ENCODE measurements at places on chromosomes 16 and 17. TPM values are rescaled to one million over a fixed set of nuclear protein-coding genes. Genes with fewer than 3 reads are reported as not detected.

DNA sequence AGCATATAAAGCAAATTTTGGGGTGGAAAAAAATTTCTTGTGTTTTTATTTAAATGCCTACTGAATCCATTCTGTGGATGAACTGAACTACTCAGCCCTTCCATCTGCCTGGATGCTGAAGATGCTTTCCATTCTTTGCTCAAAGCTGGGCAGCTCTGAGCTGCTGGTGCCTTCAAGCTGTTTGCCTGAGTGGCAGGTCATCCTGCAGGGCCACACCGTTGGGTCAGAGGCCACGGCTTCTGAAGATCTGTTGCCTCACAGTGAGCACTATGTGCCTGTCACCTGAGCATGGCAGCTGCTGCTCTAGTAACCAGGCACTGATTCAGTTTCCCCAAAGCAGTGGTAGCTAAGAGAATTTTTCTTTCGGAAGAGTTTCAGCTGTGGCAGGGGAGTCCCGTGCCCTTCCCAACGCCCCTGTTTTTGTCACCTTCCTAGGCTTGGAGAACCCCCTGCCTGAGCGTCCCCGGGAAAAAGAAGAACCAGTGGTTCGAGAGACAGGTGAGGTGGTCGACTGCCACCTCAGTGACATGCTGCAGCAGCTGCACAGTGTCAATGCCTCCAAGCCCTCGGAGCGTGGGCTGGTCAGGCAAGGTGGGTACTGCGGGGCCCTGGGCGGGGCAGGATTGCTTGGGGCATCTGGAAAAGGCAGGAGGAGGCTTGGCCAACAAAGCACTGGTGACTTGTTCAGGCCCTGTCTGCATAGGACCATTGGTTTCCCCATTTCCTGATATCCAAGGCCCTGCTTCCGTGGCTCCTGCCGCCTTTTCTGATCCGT, 8.5 kb downstream of the PLK1 start:
- no peak for DNase-seq

GRCh38 chr17:10166176-10166935, 32.0 kb downstream of the GAS7 start:
- DNase-seq: no peak

DNA sequence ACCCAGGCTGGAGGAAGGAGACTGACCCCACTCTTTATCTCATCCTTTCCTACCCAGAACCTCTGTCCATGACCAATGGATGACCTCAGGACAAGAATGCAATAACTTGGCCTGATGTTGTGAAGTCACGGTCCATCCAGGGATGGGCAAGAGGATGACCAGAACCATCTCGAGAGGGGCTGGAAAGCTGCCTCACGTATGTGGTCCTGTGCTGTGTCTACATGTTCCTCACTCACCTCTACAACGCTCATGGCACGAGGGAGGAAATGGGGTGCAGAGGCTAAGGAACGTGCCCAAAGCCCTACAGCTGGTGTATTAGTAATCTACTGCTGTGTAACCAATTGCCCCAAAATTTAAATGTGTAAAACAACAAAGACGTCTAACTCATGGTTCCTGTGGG, 7.3 kb upstream of the KCTD5 start:
- no peak for DNase-seq

Gene CD2BP2
- polyA plus RNA-seq: 50.3 TPM

- DNase-seq: no peak
Observed at GRCh38 chr16:17370223-17370707, 100.5 kb downstream of the XYLT1 start.

Gene NOS2
- polyA plus RNA-seq: not detected

- no peak for DNase-seq
Observed at GRCh38 chr17:42760652-42761581, at the start of gene RAMP2. TSS of gene RAMP2 (plus strand) at chr17:42761227. CDS start at chr17:42761262, 35 bp downstream.

GRCh38 chr17:64571746-64572145, 65.0 kb downstream of the CEP95 start:
- DNase-seq: no peak

DNA sequence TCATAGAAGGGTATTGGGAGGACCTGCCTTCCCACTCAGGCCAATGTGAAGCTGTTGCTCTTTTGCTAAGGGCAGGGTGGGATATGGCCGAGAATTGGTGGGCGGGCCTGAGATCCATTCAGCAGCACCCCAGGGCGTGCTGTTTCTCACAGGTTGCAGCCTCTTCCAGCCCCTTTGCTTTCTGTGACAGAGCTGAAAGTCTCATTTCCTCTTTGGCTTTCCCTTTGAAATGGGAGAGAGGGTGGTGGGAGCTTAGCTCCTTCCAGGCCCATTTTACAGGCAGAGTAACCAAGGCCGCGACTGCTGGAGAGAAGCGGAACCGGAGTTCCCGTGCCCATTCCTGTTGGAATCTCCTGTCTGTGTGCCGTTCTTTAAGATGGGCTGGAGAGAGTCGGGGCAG, 183.0 kb downstream of the RAB11FIP4 start:
- DNase-seq: no peak

- DNase-seq: no peak
Observed at GRCh38 chr16:81316176-81316496, 1.4 kb downstream of the GAN start.

GRCh38 chr17:82241183-82241925, 12.5 kb downstream of the SLC16A3 start:
- no peak for DNase-seq

DNA sequence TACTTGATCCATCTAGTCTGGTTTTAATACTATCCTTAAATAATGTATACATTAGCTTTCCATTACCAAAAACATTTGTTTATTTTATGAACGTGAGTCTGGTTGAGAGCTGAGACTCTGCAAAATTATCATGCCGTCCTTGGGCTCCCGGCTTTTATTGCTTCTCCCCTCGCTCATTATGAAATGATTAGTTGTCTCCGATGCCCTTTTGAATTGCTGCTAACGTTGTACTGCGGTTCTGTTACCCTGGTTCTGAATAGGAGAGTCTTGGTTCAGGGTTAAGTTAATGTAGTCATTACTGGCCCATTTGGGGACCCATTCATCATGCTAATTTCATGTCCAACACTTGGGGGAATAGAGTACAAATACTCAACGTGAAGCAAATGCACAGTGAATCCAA, 12.8 kb downstream of the XYLT1 start:
- DNase-seq: no peak

Gene CLEC3A
- polyA plus RNA-seq: not detected

DNA sequence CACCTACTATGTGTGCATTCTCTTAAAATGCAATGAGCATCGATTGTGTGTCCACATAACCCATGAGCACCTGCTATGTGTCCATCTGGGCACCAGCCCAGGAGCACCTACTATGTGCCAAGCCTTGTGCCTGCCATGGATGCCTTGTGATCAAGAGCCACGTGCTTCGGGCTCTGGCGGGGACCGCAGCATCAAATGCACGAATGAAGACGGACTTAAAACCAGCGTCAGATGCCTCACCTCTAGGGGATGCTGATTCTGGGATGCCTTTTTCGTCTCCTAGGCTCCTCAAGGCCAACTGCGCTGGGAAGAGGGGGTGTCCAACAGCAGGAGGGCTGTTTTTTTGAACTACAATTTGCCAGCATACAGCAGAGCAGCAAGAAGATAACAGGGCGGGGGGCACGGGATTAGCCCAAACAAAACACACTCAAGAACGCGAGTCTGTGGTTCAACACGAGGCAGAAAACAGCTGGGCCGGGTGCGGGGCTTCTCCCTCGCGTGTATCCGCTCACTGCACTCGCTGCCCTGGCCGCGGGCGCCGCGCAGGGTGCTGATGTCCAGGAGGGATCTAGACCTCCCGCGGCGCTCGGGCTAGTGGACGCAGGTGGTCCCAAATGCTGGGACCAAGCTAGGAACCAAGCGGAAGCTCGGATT, 1.2 kb upstream of the GLIS2 start:
- no peak for DNase-seq

DNA sequence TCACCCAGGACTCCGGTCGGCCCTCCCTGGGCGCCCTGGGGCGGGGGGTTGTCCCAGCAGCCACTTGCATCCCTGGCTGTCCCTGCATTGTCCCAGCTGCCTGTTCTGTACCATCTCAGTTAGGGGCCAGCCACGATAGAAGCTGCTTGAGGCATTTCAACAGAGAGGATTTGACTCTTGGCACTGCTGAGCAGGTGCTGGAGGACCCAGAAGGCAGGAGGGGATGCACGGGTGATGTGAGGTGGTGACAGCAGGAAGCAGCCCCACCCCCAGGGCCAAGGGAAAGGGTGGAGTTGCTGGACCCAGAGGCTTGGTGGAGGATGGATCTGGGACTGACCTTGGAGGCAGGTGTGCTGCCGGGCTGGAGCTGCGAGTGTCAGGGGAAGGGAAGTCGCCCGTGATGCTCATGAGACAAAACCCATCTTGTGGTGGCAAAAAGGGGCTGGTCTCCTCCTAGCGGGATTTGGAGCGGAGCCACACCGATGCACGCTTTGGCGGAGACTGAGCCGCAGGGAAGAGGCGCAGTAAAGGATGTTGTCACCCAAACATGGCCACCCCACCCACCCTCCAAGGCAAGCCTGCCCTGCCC, 188.0 kb upstream of the GSE1 start:
- DNase-seq: no peak

GRCh38 chr17:4422864-4423263, 10.9 kb upstream of the SPNS3 start:
- no peak for DNase-seq

GRCh38 chr16:60150907-60151306, 1416.8 kb upstream of the GOT2 start:
- no peak for DNase-seq

DNA sequence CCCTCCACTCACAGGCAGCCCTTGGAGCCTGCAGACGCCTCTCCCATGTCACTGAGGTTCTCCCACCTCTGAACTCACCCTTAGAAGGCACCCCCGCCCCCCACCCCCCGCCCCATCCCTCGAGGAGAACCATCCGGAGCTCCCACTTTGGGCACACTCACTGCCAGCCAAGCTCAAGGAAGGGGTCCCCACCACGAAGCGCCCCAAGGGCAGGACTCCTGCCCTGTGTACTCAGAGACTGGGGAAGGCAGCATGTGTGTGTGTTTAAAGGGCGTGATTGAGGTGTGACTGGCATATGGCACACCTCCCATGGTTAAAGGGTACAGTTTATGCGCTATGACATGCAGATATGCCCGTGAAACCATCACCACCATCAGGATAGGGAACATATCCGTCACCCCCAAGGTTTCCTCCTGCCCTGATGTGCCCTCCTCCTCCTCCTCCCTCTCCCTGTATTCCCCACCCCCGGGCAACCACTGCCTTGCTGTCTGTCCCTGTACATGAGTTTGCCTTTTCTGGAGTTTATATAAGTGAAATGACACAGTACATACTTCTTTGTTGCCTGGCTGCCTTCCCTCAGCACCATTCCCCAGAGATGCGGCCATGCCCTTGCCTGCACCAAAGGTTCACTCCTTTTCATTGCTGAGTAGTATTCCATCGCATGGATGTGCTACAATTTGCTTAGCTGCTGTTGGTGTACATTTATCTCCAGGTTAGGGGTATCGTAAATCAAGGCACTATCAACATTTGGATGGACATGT, 14.0 kb upstream of the RBFOX3 start:
- no peak for DNase-seq

Gene SNX20
- polyA plus RNA-seq: not detected

Gene TPPP3
- 0.64 TPM for polyA plus RNA-seq

DNA sequence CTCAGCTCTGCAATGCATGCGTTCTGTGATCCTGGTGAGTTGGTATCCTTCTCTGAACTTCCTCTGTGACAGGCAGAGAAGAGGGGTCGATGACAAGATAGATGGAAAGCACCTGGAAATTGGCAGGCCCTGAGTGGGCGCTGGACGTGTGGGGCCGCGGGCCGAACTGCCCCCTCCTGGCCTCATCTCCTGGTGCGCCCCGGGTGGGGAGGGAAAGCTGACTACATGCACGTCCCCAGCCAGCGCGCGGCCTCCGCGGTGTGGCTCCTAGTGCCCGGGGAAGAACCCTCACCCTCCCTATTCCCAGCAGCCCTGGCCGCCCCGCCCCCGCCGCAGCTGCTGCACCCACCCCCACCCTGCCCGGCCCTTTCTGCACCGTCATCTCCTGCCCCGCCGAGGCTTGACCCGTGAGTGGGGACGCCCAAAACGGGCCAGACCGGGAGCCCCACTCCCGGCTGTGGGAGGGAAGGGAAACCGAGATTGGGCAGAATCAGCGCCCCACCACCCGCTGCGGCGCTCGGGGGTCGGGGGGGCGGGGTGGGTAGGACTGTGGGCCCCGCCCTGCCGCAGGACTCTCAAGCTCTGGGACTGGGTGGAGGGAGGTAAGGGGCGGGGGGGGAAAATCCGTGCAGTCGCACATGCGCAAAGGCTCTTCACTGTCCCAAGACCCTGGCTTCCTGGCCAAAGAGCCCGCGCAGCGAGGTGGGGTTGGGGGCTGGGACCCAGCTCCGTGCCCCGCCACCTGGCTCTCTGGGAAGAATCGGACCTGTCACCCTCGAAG, at the start of gene NOL3:
TSS of gene NOL3 (plus strand) at position 371 of the 781 bp plus-strand sequence.
- no peak for DNase-seq

Gene CRYBA1
- polyA plus RNA-seq: not detected

DNA sequence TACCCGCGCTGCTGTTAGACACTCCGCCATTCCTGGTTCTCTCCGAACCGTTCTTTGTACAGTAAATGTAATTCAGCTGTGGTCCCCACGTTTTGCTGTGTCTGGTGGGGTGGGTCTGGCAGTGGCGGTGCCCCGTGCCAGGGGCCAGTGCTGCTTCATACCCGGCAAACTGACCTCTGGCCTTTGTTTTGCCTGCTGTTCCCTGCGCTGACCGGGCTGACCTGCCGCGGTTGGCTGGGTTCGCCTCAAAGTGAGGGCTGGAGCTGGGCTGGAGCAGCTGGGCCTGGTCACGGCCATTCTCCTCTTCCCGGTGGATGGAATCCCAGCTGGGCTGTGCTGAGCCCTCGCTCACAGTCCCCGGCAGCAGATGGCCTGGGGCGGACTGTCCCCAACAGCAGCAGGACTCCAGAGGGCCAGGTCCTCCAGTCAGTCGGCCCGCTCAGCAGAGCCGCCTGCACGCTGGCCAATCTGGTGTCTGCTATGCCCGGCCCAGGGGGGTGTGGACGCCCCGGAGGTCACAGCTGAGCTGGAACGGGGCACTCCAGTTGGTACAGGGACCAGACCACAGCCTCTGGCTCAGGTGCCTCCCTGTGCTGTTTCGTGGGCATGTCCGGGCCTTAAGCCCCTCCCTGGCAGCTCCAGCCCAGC, 1.5 kb upstream of the WFIKKN1 start:
- no peak for DNase-seq

- no peak for DNase-seq
Observed at GRCh38 chr16:20940871-20941635, 40.5 kb downstream of the LYRM1 start.

Gene GINS3
- polyA plus RNA-seq: 5.5 TPM

GRCh38 chr16:84597528-84597896, 20.4 kb downstream of the COTL1 start:
- DNase-seq: no peak

DNA sequence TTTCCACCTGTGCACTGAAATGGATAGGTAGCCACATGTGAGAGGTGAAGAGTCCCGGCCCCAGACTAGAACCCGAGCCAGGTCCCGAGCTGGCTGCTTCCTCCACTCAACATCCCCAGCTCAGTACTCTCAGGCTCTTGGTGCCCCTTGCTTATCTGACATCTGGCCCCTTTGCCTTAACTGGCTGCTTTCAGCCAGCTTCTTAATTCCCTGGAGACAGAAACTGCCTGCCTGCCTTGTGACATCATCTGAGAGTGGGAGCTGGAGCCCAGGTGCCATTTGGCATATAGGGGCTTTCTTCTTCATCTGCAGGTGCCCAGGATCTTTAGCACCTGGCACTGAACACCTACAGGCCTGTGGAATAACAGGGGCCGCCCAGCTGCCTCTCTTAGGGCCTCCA, 8.9 kb downstream of the CHAD start:
- DNase-seq: no peak

Gene NCBP3
- polyA plus RNA-seq: 19.3 TPM

- no peak for DNase-seq
Observed at GRCh38 chr17:11245187-11245586, 4.2 kb downstream of the SHISA6 start.

Data from BJ (cell line).